ENCODE measurements at places on chromosomes 1 and 21.
A peak's percentile ranks its signal among the peaks of the same experiment; 100 is the strongest.

GRCh38 chr1:222224636-222225315 is 323.1 kb downstream of the HHIPL2 start:
- no peak for DNase-seq

GRCh38 chr1:232218955-232219865 is 410.7 kb downstream of the SIPA1L2 start:
- DNase-seq = no peak

DNA sequence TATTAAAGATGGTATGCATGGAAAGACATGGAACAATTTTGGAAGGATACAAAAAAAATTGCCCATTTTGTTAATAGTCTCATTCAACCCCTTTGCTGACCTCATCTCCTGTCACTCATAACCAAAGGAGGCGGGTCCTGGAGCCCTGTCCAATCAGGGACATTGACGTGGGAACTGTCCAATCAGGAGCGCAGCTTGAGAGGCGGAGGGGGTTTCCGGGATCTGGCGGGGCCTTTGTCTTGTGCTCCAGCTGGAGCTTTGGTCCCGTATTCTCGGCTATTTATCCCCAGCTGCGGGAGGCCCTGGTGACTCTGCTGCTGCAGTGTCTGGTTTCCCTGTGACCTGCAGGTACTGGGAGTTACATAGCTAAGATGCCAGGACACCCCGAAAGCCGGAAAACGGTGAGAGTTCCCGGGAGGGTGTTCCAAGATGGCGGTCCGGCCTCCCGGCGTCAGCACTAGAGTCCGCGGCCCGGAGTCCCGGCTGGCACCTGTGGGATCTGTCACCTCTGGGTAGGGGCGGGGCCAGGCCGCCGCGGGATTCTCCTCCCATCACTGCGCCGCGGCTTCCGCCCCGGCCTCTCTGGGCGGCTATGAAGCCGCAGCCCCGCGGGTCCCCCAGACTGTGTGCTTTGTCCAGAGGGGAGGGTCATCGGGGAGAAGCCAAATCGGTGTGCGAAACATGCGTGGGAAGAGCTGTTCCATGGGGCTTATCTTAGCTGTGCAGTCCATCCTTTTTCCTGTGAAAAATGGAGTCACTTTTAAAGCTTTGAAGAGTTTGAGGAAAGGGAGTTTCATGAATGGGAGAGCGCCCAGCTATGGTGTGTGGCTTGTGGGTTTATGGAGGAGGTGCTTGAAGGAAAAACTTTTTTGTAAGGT is at the start of gene ZNF678:
Gene ZNF678, plus strand, starts transcription at position 233 of the 878 bp plus-strand sequence. CDS start 87,436 bp downstream, outside the sequence.
- peak; percentile 98 for DNase-seq

GRCh38 chr1:46448109-46448911 is 41.3 kb upstream of the DMBX1 start:
- DNase-seq = no peak

- DNase-seq = no peak
These were observed 226.3 kb upstream of the ADGRL2 start for GRCh38 chr1:81574408-81574807.

- DNase-seq = no peak
These were observed 42.9 kb downstream of the COP1 start for GRCh38 chr1:176164014-176164678.

GRCh38 chr21:28805885-28806284 is 186.8 kb downstream of the LTN1 start:
- no peak for DNase-seq

DNA sequence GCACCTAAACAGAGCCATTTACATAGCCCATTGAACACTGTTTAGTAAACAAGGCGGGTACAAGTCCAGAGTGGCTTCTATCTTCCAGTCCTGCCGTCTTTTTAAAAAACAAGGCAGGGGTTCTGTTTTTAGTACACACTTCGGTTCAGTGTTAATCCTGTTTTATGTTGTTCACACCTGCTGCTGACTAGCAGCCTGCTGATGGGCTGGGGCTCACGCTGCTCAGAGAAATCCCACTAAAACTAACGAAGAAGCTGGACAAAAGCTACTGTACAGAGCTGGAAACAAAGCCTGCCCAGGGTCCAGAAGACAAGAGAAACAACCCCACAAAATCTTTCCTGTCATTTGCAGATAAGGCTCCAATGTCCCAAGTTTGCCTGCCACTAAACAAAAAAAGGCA is 13.2 kb downstream of the ESRRG start:
- peak; percentile 27 for DNase-seq

DNA sequence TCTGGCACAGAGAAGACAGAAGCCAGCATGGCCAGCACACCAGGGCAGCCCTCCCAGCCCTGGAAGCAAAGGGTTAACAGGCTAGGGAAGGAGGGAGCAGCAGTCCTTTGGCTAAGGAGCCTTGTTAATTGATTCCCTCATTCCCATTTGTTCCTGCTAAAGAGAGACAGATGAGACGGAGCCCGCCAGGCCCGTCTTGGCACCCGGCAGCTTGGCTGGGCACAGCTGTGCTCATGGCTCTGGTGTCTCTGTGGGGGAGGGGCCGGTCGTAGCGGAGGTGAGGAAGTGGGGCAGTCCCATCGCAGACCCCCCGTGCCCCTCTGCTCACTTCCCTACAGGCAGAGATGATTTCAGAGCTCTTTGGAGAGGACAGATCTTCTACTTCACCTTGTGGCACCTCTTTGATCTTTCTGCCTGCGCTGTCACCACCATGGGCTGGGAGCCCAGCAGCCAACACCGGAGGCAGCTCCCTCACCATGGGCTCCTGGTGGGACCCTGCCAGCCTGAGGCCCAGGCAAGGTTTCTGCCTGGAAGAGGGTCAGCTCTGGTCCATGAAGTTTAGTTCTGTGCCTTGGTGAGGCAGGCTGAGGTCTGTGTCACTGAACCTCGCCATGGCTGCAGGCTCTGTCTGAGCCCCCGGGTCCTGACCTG is 38.0 kb downstream of the FOXO6 start:
- DNase-seq = no peak

- DNase-seq = peak; percentile 85
These were observed 580 bp downstream of the RBM34 start for GRCh38 chr1:235160383-235160956.

DNA sequence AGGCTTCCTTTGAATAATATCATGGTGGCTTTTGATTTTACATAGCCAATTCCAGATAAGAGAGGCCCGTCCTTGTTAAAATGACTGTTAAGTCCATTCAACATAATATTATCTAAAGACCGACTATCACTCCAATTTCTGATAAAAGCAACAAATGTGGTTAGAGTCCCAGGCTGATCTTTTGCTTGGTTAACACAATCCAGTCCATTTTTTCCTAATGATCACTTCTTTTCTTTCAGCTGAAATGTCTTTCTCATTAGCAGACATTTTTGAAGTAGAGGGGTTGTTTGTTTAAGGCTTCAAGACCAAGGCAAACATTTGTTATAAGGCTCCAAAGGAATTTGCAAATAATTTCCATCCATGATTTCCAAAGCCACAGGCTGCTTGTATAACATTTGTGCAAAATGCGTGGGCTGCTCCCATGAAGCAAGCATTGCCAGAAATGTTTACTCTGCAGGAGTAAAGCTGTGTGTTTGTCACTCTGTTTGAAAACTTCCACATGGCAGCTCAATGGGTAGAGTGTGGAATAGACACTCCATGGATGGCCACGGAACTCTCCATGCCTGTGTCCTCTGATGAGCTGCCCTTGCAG is 111.5 kb downstream of the PSMG1 start:
- DNase-seq = no peak

DNA sequence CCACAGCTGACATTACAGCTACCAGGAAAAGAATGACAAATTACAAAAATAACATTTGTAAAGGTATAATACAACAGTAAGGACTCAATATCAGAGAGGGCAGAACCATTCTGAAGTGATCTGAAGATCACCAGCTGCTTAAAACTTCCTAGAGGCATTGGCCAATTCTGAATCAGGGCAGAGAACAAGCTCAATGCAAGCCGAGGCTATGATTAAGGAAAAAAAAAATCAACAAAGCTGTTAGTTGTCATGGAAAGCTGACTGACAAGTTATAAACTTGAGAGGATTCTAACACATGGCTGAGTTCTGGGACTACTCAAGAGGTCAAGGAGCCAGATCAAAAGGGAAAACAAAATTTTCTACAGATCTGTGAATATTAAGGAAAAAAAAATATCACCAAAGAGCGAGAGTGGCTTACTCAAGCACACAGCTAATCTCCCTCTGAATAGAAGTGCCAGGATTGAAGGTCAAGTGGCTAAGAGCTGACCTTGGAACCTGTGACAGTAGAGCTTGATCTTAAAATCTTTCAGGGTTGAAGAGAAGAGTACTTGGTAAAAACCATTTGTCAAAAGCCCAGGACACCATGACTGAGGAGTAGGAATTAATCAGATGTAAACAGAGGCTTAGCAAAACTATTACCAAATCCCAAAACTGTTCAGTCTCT is 383.4 kb downstream of the USP25 start:
- no peak for DNase-seq

- DNase-seq = peak; percentile 85
These were observed 36.2 kb upstream of the BTG2 start for GRCh38 chr1:203268901-203269653.

DNA sequence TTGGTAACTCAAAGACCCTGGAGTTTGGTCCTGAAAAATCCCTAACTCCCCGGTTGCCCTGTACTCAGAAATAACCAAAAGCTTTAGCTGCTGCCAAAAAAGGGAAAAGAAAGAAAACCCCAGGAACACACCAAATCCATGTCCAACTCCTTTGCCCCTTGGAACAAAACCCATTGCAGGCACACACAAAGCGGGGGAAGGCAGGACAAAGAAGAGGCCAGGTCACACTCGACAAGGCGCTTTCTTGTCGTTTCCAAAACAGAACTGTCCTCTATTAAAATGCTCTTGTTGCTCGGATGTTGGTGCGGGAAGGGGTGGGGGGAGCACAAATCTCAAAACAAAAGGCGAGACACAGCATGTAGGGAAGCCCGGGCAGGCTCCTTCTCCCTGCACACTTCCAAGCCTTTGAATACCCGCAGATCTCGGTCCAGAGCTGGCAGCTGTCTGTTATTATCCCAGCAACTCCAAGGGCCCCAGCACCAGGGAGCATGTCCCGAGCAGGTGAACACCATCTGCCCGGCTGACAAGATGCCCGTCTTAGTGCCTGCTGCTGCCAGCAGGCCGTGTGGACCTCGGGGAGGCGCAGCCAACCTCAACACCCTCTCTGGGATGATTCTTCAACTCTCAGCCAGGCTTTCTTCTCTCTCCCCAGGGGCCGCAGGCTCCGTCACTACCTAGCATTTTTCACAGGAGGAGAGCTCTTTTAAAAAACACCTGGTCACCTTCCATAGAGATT is 96.4 kb downstream of the SSBP3 start:
- DNase-seq = no peak

- DNase-seq = no peak
These were observed 28.6 kb upstream of the JUN start for GRCh38 chr1:58812468-58812867.

GRCh38 chr1:157153746-157154145 is 15.6 kb upstream of the ETV3 start:
- DNase-seq = no peak

DNA sequence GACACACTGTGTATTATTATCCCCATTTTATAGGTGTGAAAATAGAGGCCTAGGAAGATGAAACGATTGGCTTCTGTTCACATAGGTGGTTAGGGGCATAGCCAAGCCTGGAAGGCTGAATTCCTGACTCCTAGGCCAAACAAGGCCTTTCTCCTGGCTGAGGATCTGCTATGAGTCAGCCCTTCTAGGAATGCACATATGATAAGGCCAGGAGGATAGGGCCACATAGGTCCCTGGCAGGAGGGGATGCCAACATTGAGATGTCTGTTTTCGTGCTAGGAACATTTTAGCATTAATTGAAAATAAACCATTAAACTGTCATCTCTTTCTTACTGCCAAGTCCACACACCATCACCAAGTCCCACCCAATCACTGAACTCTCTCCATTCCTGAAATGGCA is 9.2 kb downstream of the CSMD2 start:
- no peak for DNase-seq

DNA sequence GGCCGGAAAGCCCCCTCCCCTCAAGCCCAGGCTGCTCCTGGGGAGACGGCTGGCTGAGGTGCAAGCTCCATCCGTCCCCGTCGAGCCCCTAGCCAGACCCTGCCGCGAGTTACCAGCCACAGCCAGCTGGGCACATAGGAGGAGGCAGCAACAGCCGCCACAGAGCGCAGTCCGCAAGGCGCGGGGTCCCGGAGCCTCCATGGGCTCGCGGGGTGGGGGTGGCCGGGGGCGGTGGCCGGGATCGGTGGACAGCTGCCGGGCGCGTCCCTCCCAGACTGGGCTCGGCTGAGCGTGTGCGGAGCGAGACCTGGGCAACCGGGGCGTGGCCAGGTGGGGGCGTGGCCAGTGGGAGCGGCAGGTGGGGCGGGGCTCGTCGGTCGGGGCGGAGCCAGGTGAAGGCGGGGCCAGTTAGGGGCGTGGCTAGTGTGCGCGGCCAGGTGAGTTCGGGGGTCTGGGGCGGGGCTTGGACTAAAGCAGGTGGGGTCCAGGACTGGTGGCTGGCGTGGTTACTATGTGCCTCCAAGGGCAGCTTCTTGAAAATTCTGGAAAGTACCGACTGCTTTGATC is at the start of gene CD164L2:
Gene CD164L2, minus strand, starts transcription at position 295 of the 567 bp plus-strand sequence. Its CDS starts 94 bp downstream, at position 201.
- DNase-seq = no peak

DNA sequence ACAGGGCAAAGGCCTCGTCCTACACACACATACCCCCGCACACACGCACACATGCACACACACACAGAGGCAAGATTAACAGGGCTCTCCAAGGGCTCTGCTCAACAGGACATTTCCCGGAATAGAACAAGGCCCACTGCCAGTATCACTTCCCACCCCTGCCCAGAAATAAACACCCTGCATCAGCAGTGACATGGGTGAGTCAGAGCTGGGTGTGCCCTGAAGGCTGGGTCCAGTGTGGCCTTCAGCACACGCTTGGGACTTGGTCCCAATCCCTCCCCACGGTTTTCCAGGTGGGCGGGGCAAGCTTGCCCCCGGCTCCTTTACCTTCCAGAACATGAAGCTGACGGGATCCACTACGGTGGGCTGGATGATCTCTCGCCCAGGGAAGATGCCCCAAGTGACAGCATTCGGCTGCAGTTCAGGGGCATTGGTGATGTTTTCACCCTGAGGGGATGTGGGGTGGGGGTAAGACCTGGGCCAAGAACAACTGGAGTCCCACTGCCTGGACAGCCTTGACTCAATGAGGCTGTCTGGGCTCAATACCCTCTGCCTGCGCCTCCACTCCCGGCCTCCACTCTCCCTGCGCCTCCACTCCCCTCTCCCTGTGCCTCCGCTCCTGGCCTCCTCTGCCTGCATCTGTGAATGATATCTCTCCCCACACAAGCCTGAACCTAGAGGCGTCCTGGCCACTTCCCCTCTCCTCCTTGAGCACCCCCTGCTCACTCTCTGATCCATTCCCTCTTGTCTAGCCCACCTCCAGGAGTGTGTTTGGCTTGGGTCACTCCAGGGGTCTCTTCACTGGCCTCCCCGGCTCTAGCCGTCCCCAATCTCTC is 14.7 kb downstream of the MTHFR start:
- DNase-seq = peak; percentile 25

- peak; percentile 52 for DNase-seq
These were observed 82.8 kb downstream of the TRIM33 start for GRCh38 chr1:114428083-114428754.

- no peak for DNase-seq
These were observed 105.0 kb upstream of the SYT6 start for GRCh38 chr1:114258633-114259032.

- DNase-seq = no peak
These were observed 21.5 kb downstream of the RCAN1 start for GRCh38 chr21:34593423-34593822.

- DNase-seq = no peak
These were observed 2.1 kb upstream of the S100A10 start for GRCh38 chr1:151995774-151996173.

Data from OCI-M1 (cell line).